Small intestine (tissue), 16 donors: ENCODE measurements at places on chromosomes 3 and 15. TPM values are rescaled to one million over a fixed set of nuclear protein-coding genes. Genes with fewer than 3 reads are reported as not detected.

RASGRF1 gene
- polyA plus RNA-seq = 0.49 TPM

LYZL4 gene
- polyA plus RNA-seq = not detected

ADAMTSL3 gene
- 1.6 TPM for polyA plus RNA-seq

MESP1 gene
- 1.1 TPM for polyA plus RNA-seq

CCR1 gene
- polyA plus RNA-seq = 1.6 TPM

PLA1A gene
- not detected for polyA plus RNA-seq
